ENCODE measurements at places on chromosomes 16 and 17. TPM values are rescaled to one million over a fixed set of nuclear protein-coding genes. Genes with fewer than 3 reads are reported as not detected.

Gene ST6GALNAC2
- 5.4 TPM for total RNA-seq

- no peaks in the 10 kb centered on the region for H3K4me1 ChIP-seq
- no peak overlapping the region for H3K4me3 ChIP-seq
- no peaks in the 10 kb centered on the region for H3K27me3 ChIP-seq
- peaks cover 17% of the 10 kb centered on the region for H3K36me3 ChIP-seq
- DNase-seq: no peak
These were observed 13.7 kb downstream of the METTL22 start for GRCh38 chr16:8634991-8635736.

- peak; percentile 73 for DNase-seq
- H3K27ac ChIP-seq: no peak overlapping the region
- H3K4me3 ChIP-seq: no peak overlapping the region
- peaks cover 5% of the 10 kb centered on the region for H3K4me1 ChIP-seq
- H3K36me3 ChIP-seq: no peaks in the 10 kb centered on the region
These were observed 593 bp upstream of the WDR45B start for GRCh38 chr17:82648742-82649331.

Gene SLC16A6
- total RNA-seq: 0.25 TPM

Gene CFAP97D1
- not detected for total RNA-seq

GRCh38 chr17:42101513-42102292, 3.4 kb upstream of the ZNF385C start:
- no peaks in the 10 kb centered on the region for H3K27me3 ChIP-seq
- H3K36me3 ChIP-seq: no peaks in the 10 kb centered on the region

DNA sequence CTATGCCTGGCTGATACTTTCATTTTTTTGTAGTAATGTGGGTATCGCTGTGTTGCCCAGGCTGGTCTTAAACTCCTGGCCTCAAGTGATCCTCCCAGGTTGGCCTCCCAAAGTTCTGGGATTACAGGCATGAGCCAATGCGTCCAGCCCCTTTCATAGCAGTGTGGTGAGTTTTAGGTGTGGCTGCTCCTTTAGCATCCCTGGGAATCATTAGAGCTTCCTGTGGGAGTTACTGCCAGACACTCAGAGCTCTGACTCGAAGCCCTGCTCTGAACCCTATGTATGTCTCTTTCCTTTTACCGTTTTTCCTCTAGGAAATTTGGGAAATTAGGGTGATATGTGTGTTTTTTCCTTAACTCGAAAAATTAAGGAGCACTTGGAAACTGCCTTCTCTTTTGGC, 44.5 kb downstream of the NDE1 start:
- DNase-seq: no peak

DNA sequence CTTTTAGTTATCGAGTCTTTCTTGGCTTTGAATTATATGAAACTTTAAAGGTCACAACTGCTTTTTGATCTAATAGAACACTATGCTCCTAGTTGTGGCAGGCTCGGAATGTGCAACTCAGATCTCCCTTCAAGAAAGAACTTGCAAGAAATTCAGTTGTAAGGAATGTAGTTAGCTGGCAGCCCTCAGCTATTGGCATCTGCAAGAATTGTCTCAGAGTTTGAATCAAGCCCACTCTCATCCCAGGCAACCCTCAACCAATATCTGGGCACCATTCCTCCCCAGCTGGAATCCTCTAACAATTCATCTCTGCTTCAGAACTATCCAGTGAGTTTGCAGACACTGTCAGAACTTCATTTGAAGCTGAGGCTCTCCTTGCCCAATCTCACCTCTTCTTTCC, 447.2 kb downstream of the KIF2B start:
- H3K27ac ChIP-seq: no peak overlapping the region
- DNase-seq: no peak
- H3K36me3 ChIP-seq: no peaks in the 10 kb centered on the region
- H3K4me1 ChIP-seq: no peaks in the 10 kb centered on the region

GRCh38 chr16:11640987-11641817, 27.1 kb upstream of the SNN start:
- DNase-seq: no peak
- no peaks in the 10 kb centered on the region for H3K27me3 ChIP-seq
- peaks cover 5% of the 10 kb centered on the region for H3K4me1 ChIP-seq

- H3K36me3 ChIP-seq: no peaks in the 10 kb centered on the region
- no peak overlapping the region for H3K4me3 ChIP-seq
- H3K27me3 ChIP-seq: no peaks in the 10 kb centered on the region
- no peak for DNase-seq
These were observed 41.0 kb downstream of the HOXB1 start for GRCh38 chr17:48489781-48490180.

DNA sequence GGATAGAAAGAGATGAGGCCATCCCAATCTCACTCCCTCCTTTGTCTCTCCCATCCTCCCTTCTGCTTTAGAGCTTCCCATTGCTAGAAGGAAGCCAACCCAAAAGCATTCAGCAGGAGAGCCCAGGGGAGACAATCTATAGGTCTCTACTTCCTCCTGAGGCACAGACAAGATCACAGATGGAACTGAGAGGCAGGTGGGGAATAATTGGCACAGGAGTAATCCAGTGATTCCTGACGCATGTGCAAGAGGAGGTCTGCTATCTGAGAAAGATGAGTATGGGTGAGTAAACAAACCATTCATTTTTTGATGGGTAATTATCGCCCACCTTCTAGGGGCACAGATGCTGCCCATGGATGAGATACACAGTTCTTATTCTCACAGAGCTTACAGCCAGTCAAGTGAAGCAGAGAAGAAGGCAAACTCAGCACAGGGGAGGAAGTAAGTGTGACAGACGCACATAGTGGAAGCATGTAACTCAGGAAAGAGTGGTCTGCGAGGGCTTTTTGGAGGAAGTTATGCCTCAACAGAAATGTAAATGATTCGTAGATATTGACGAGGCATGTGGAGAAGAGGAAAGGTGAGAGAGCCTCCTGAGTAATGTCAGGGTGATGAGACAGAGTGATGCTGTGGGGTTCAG, 88.9 kb upstream of the HLF start:
- no peak for DNase-seq
- no peaks in the 10 kb centered on the region for H3K27me3 ChIP-seq
- H3K27ac ChIP-seq: no peak overlapping the region
- H3K36me3 ChIP-seq: no peaks in the 10 kb centered on the region
- H3K4me1 ChIP-seq: no peaks in the 10 kb centered on the region

GRCh38 chr16:81313701-81314602, 810 bp upstream of the GAN start:
- H3K4me1 ChIP-seq: peaks cover 15% of the 10 kb centered on the region
- no peaks in the 10 kb centered on the region for H3K36me3 ChIP-seq
- DNase-seq: no peak
